ENCODE measurements at places on chromosomes 11 and 22. TPM values are rescaled to one million over a fixed set of nuclear protein-coding genes. Genes with fewer than 3 reads are reported as not detected.

DNA sequence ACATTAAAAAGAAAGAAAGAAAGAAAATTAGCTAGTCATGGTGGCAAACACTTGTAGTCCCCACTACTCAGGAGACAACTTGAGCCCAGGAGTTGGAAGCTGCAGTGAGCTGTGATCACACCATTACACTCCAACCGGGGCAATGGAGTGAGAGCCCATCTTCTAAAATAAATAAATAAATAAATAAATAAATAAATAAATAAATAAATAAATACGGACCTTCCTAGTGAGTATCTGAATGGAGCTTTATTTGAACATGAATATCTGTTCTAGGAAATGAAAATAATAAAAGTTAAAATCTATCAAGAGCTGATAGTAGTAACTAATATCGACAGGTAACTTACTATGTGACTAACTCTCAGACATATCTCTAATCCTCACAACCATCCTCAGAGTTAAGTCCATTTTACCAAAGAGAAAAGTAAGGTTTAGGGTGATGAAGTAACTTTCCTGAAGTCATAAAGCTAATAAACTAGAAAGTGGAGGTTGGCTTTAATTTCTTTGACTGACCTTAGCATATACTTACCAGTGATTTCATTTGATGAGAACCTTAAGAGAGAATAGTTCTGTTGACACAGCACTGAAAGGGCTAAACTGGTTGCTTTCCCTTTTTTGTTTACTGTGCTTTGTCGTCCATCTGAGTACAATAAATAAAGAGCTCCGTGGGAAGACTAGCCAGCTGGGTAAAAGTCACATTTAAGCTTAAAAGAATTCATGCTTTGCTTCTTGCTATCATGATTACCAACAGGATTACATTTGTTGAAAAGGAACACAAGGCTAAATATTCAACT lies 22.4 kb downstream of the ENTHD1 start:
- DNase-seq: no peak

- no peak for DNase-seq
Measured at GRCh38 chr11:82003671-82004515, 729.8 kb downstream of the FAM181B start.

GRCh38 chr11:116910378-116910777 lies 73.0 kb upstream of the APOA1 start:
- DNase-seq: no peak

Gene FAM111A
- 22.5 TPM for polyA plus RNA-seq

All from heart right ventricle (tissue), 16 donors.